NCI-H1694 (cell line): ENCODE measurements at places on chromosomes 4 and X.

DNA sequence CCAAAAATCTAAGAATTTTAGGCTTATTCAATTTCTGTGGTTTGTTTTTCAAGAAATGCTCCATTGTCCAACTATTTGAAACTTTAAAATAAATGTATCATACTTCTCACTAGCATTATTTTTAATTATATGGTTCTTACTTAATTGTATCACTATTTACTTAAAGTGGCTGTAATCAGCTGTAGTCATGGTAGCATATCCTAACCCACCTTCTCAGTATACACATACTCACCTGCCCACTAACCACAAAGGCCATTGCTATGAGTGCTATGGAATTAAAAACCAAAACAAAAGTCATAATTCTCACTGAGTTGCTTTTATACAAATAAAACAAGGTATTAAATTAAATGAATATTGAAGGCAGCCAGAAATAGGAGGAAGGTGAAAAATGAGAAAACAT, 5.0 kb downstream of the FBXO8 start:
- DNase-seq: no peak

- no peak for DNase-seq
Observed at GRCh38 chrX:53251307-53251706, 26.3 kb upstream of the KDM5C start.

GRCh38 chr4:82467471-82467870, 37.1 kb downstream of the ENOPH1 start:
- no peak for DNase-seq

DNA sequence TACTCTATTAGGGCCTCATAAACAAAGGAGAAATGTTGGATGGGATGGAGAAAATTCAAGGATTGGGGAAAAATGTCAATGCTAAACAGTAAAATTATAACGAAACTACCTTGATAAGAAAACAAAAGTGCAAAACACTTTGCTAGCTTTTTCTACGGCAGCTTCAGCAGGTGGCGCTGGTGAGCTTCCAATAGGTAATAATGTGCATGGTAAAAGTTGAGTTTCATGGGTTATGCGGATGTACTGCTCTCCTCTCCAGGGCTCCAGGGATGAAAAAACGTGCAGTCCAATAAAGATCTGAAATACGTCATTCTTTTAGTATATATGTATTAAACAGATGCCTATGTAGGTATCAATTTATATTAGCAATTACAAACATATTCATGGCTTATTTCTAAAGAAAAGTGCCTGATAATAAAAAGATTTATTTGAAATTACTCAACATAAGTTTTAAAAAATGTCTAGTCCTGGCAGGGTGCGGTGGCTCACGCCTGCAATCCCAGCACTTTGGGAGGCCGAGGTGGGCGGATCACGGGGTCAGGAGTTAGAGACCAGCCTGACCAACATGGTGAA, 239.6 kb downstream of the GRXCR1 start:
- DNase-seq: peak; percentile 50

GRCh38 chrX:28701222-28701621, 114.0 kb downstream of the IL1RAPL1 start:
- no peak for DNase-seq

- DNase-seq: no peak
Observed at GRCh38 chrX:143306991-143307937, 210.0 kb downstream of the SPANXN3 start.
